NCI-H2029 treated with DMSO at 0.1 percent for 48 hours (cell line): ENCODE measurements at places on chromosomes 4 and X.

- peak; percentile 26 for DNase-seq
Measured at GRCh38 chr4:87502580-87503238, 26.5 kb downstream of the SPARCL1 start.

GRCh38 chr4:113539408-113539807, 222.1 kb downstream of the CAMK2D start:
- DNase-seq, result no peak

GRCh38 chrX:97372001-97372766, 488.5 kb downstream of the RPA4 start:
- DNase-seq, result peak; percentile 12

GRCh38 chr4:84482564-84483563, 16.2 kb downstream of the NKX6-1 start:
- DNase-seq, result no peak

GRCh38 chrX:97306771-97307470, 423.2 kb downstream of the RPA4 start:
- DNase-seq, result no peak

DNA sequence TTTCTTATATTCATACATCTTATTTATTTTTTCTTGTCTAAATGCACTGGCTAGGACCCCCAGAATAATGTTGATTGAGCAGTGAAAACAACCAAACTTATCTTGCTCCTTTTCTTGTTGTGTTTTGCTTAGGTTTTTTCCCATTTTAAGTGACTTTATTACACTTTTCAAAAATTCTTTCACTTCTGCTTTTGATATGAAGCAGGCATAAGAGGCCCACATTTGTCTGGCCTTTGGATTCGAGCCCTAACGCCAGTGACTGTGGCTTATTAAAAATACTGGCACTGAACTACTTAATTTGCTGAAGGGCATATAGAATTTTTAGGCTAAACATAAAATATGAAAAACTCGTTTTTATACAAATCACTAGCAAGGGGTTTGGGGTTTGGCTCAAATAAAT, 197.0 kb downstream of the ASB9 start:
- DNase-seq, result no peak

DNA sequence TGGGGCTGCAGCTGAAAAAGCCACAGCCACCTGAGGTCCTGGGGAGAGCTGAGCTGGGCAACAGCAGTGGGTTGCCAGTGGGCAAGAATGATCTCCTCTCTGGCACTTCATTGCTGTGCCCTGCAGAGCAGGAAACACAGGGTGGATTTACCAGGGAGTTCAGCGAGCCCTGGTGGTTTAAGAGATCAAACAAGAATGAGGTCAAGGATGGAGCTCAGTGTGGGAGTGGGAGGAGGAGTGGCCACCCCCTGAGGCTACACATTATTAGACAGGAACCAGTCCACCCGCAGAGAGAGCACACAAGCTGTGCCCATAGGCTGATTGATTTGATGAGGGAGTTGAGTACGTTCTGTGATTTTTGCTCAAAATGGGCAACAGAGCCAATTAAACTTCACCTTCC, 47.3 kb downstream of the FRMPD3 start:
- DNase-seq, result no peak

DNA sequence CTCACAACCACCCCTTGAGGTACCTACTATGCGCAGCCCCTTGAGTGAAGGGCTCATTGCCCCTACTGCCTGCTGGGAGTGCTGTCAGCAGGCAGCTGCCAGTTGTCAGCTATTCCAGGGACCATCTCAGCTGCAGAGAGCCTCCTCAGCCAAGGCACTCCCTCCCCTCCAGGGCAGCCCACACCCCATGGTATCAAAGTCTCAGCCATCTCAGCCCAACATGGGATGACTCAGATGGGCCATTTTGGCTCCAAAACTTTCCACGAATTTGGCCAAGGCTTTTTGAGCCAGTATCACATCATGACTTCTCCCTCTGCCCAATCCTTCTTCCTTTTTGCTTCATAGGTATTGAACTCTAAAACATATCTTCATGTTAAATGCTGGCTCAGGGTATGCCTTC, 61.4 kb upstream of the MAP3K15 start:
- DNase-seq, result no peak

- peak; percentile 14 for DNase-seq
Measured at GRCh38 chrX:19904778-19905367, 17.5 kb upstream of the SH3KBP1 start.

DNA sequence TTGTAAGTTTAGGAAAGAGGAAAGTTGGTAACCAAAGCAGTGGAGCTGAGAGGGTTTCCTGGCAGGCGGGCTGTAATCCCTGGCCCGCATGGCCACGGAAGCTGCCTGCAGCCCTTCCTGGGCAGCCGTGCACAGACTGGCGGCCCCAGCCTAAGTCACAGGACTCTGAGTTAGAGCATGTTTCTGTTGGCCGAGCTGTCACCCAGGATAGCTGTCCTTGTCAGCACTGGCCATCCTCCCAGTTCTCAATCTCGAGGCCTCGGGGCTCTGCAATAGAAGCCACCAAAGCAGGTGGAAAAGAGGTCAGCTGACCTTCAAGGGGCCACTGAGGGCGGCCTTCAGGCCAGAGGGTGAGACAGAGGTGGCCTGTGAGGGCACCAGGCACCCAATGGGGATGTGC, 20.5 kb downstream of the PNMA6E start:
- DNase-seq, result no peak

- DNase-seq, result no peak
Measured at GRCh38 chr4:129532573-129532972, 436.6 kb downstream of the C4orf33 start.
